RPMI7951 (cell line): ENCODE measurements at places on chromosomes 1 and 21. TPM values are rescaled to one million over a fixed set of nuclear protein-coding genes. Genes with fewer than 3 reads are reported as not detected.
A peak's percentile ranks its signal among the peaks of the same experiment; 100 is the strongest.

DNA sequence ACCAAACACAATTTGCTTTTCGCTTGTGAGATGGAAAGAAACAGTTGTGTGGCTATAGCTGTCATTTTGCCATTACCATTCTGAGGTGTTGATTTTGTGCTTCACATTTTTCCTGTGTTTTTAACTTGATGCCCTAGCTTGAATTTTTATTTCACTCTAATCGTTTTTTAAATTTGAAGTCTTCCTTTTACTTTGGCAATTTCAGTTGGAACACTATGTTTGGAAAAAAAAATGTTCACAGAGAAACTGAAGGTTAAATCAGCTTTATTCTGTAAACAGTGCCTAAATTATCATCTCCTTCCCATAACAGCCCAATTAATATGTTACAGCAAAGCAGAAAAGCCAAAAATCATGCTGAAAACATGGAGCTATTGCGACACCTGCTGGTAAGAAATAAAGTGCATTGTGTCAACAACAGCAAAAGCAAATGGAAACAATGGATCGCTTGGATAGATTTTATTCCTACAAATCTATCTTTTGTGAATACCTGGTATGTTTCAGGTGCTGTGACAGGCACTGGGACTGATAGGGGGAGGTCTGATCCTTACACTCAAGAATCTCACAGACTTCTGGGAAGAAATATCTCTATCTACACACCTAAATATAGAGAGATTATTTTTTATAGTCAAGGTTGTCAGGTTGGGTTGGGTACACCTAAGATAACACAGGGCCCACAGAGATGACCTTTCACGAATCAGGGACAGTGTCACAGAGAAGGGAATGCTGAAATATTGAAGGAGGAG, 16.2 kb upstream of the ERICH3 start:
- peak; percentile 72 for DNase-seq

The PRPF38B gene
- total RNA-seq: 13.7 and 16.0 TPM in 2 replicates

GRCh38 chr1:117925981-117926380, 3.4 kb downstream of the GDAP2 start:
- DNase-seq: no peak

DNA sequence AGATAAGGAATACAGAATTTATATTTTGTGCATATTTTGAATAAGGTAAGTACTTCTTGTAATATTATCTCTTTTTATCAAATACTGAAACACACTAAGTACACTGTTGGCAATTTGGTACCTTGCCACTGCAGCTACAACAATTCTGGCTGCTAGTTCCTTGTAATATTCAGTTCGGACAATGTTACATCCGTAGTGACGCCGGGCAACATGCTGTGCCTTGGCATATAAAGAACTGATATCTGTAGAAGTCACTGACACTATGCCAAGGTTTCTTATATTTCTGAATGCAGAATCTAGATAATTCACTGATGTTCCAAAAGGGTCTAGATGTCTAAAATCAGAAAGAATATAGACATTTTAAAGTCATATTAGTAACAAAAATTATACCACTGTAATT, 17.5 kb downstream of the TRMT1L start:
- DNase-seq: no peak

DNA sequence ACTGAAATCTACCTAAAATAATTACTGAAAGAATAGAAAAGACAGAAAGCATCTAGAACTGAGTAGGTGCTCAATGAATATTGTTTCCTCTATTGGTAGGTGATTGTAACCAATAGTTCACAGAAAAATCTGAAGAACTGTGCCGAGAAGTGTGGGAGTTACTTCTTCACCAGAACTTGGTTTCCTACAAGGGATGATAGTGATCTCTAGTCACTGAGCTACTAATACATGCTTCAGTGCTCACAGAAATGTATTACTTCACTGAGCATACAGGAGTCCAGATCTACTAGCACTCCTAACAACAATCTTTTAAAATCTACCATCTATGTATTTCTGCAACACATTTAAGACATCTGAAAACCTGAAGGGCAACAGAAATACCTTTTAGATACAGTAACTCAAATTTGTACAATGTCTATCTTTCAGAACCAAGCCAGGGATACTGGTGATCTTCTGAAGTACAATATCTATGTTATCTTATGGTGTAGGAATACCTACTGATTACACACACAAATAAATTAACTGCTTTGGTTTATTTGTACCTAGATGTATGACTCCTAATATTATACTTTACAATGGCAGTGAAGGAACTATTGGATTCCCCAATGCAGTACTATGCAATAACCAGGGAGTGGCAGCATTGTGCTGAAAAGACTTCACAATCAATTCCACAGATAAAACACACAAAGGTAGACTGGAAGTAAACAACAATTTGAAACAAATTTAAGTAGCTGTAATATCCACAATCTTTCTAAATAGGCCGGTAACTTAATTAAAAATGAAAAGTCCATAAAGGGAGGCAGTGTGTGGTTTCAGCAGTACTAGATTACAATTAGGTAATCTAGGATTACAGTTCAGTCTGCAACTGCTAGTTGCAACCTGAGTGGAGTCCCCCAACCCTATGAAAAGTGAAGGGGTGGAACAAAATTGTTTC, 243.0 kb downstream of the SLC45A1 start:
- peak; percentile 46 for DNase-seq

DNA sequence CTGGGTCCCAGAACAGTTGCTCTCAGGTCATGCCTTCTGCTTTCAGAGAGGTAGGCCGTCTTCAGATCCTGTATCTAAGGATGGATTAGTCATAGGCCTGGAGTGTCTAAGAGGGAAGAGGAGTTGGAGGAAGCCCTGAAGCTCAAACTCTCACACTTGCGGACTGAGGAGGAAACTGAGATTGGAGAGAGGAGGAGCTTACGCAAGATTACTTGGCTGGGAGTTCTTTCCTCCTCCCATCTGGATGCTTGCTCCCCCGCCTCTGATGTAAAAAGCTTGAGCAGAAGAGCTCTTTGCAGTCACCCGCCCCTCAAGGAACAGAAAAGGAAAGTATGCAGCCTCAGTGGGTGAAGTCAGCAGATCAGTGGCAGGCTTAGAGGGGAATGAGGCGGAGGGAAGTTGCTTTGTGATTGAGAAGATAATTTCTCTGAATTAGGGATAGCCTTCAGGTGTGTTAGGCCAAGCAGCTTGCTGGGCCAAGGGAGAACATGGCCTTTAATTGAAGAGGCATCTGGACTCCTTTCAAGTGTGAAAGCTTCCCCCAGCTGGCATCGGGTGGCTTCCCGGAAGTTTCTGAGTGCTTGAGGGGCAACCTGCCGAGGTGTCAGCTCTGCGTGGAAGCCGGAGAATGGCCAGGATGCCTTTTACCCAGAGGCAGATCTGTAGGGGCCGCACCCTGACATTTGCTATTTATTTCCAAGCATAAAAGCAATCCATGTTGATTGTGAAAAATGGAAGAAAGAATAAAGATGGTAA, 6.6 kb downstream of the ADORA1 start:
- DNase-seq: peak; percentile 87

The ADGRL4 gene
- 46.9 and 50.3 TPM in 2 replicates for total RNA-seq

The LAMC2 gene
- total RNA-seq: 1.7 and 2.2 TPM in 2 replicates

DNA sequence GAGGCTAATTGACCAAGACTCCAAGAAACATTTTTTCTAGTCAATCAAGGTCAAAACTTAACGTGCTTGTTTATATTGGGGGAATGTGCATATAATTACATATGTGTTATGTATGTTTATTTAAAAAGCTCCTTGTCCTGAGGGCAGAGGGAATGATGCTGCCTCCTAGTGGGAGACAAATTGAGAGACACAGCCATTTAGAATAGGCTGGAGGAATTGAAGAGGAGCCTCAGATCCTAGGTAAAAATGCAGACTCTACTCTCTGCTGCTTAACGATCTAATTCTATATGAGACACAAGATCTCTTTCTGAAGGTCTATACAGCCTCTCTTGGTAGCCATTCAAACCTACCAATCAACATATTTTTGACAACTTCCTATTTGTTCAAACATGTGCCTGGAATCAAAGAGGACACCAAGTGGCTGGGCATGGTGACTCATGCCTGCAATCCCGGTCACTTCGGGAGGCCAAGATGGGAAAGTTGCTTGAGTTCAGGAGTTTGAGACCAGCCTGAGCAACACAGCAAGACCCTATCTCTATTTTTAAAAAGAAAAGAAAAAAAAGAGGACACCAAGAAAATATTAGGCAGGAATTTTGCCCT, 136.6 kb upstream of the ZNF648 start:
- peak; percentile 32 for DNase-seq

The SIK1 gene
- total RNA-seq: 1.7 and 2.8 TPM in 2 replicates

The VASH2 gene
- total RNA-seq: 0.48 and 0.88 TPM in 2 replicates

GRCh38 chr1:118992868-118993699, 4.9 kb upstream of the TBX15 start:
- no peak for DNase-seq

- DNase-seq: no peak
Observed at GRCh38 chr1:38576241-38576640, 283.3 kb downstream of the RRAGC start.

The ADARB1 gene
- 1.2 and 1.3 TPM in 2 replicates for total RNA-seq

The LHX8 gene
- total RNA-seq: 8.6 and 9.0 TPM in 2 replicates

The RNU1-2 gene
- under 0.01 TPM in 1 of 2 replicates, not detected in the other for total RNA-seq

The ZNF593 gene
- 26.4 and 32.1 TPM in 2 replicates for total RNA-seq

- no peak for DNase-seq
Observed at GRCh38 chr1:74464037-74464436, 48.4 kb downstream of the LRRC53 start.

The MIXL1 gene
- not detected in 2 replicates for total RNA-seq

The SPRR2A gene
- not detected in 2 replicates for total RNA-seq

DNA sequence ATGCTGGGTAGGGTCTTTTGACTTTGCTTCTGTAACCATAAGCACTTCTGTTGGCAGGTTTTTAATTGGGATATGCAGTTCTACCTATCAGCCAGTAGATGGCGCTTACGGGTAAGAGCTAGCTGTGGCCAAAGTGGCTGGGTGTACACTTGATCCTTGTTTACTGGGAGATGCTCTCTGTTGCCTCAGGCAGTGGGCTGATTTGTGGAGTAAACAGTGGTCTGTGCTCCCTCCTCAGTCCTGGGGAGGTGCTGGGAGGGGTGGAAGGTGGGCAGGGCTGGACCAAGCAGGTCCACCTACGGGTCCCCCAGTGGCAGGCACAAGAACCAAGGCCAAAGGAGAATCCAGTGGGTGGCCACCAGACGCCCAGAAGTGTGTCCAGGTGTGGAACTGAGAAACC, 43.4 kb downstream of the RALGPS2 start:
- peak; percentile 33 for DNase-seq

GRCh38 chr1:1349256-1350012, at the start of gene DVL1:
DVL1 (minus strand) TSS chr1:1349418; CDS start chr1:1349065, 353 bp downstream.
- DNase-seq: peak; percentile 56

GRCh38 chr1:8456991-8457390, 139.1 kb downstream of the SLC45A1 start:
- DNase-seq: no peak

The PGBD5 gene
- total RNA-seq: under 0.01 and 0.10 TPM in 2 replicates

The DNAH14 gene
- total RNA-seq: 19.5 and 19.7 TPM in 2 replicates

The USP24 gene
- 21.3 and 26.2 TPM in 2 replicates for total RNA-seq

The MARK1 gene
- 3.1 and 3.7 TPM in 2 replicates for total RNA-seq

DNA sequence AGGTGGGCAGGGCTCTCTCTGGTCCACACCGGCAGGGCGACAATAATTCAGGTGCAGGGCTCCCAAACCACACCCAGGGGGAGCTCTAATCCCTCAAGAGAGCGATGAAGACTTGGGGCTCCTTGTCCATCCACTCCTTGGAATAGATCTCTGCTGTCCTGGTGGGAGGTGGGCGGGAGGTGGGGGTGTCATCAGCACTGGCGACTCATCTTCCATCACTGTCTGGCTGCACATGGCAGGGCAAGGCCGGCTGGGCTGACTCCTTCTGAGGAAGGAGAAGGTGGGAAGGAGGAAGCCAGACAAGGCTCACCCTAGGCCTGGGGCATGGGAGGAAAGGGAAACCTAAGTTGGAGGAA, 29.3 kb downstream of the TNNT2 start:
- peak; percentile 28 for DNase-seq

- no peak for DNase-seq
Observed at GRCh38 chr1:193729429-193729828, 543.0 kb upstream of the B3GALT2 start.

The ZNF683 gene
- not detected in 2 replicates for total RNA-seq

The EDARADD gene
- total RNA-seq: 0.49 and 1.7 TPM in 2 replicates

GRCh38 chr1:166630369-166630768, 208.9 kb upstream of the POGK start:
- DNase-seq: no peak

The STXBP3 gene
- total RNA-seq: 69.2 and 76.8 TPM in 2 replicates

GRCh38 chr1:217453816-217454215, 177.1 kb downstream of the GPATCH2 start:
- no peak for DNase-seq

DNA sequence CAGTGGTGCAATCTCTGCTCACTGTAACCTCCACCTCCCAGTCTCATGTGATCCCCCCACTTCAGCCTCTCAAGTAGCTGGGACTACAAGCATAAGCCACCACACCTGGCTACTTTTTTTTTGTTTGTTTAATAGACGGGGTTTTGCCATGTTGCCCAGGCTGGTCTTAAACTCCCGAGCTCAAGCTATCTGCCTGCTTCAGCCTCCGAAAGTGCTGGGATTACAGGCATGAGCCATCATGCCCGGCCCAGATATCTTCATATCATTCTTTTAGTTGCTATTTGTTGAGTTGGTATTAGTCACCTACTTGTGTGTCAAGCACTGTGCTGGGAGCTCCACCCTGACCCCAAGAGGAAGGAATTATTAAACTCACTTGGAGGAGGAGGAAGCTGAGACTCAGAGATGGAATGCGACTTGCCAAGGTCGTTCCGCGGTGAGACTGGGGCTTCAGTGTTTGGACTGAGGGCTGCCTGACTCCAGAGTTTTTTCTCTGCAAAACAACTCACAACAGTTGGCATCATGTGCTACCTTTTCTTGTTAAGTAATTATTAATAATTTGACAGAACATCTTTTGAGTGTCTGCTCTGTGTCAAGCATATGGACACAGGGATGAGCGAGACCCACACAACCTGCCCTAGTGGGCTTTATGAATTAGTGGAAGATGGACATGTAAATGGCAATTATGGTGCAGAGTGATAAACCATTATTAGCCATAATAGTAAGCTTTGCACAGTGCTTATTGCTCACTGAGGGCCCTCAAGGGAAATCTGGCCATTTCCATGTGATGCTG, 132.0 kb downstream of the FOXD2 start:
- peak; percentile 87 for DNase-seq

- peak; percentile 1 for DNase-seq
Observed at GRCh38 chr1:186409091-186409490, 33.5 kb downstream of the ODR4 start.

The TIE1 gene
- 0.68 and 0.84 TPM in 2 replicates for total RNA-seq

The TSSK3 gene
- 0.12 and 0.39 TPM in 2 replicates for total RNA-seq

The STUM gene
- total RNA-seq: not detected in 2 replicates

The PCAT6 gene
- 0.72 TPM in 1 of 2 replicates, not detected in the other for total RNA-seq

DNA sequence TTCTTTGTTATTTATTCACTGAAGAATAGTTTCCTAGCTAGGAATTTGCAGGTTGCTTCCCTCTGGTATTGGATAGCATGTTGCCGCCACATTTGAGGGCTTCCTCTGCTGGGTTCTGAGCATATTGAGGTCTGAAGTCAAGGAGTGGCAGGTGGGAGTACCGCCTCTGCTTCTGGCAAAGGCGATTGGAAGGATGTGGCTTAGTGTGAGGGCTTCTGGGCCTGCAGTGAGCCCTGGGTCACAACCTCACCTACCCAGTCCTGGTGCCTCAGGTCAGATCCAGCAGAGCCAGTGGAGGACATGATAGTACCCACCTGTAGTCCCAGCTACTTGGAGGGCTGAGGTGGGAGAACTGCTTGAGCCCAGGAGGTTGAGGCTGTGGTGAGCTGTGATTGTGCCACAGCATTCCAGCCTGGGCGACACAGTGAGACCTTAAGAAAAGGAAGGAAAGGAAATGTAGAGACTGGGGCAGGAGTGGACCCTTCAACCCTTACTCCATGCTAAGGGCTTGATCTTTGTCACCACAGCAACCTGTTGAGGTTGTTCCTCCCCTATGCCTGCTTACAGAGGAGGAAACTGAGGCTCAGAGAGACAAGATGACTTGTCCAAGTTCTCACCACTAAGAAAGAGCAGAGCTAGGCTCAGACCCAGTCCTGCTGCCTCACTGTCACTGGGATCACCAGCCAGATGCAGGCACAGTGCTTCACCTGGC, 22.8 kb downstream of the A3GALT2 start:
- no peak for DNase-seq
